NCI-H510A treated with DMSO at 0.1 percent for 48 hours (cell line): ENCODE measurements at places on chromosomes 5 and 9.

- DNase-seq: no peak
Observed at GRCh38 chr5:139551191-139551889, 9.8 kb upstream of the UBE2D2 start.

DNA sequence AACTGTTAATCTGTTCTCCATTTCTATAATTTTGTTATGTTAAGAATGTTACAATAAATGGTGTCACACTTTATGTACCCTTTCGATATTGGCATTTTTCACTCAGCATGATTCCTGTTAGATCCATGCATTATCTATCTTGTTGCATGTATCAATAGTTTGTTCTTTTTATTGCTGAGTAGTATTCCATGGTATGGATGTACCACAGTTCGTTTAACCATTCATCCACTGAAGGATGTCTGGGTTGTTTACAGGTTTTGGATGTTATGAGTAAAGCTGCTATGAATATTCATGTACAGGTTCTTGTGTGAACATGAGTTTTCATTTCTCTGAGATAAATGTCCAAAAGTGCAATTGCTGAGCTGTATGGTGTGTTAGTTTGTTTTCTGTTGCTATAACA lies 26.3 kb upstream of the CCDC112 start:
- no peak for DNase-seq

GRCh38 chr9:31323726-31324444 lies 1060.6 kb upstream of the ACO1 start:
- no peak for DNase-seq

DNA sequence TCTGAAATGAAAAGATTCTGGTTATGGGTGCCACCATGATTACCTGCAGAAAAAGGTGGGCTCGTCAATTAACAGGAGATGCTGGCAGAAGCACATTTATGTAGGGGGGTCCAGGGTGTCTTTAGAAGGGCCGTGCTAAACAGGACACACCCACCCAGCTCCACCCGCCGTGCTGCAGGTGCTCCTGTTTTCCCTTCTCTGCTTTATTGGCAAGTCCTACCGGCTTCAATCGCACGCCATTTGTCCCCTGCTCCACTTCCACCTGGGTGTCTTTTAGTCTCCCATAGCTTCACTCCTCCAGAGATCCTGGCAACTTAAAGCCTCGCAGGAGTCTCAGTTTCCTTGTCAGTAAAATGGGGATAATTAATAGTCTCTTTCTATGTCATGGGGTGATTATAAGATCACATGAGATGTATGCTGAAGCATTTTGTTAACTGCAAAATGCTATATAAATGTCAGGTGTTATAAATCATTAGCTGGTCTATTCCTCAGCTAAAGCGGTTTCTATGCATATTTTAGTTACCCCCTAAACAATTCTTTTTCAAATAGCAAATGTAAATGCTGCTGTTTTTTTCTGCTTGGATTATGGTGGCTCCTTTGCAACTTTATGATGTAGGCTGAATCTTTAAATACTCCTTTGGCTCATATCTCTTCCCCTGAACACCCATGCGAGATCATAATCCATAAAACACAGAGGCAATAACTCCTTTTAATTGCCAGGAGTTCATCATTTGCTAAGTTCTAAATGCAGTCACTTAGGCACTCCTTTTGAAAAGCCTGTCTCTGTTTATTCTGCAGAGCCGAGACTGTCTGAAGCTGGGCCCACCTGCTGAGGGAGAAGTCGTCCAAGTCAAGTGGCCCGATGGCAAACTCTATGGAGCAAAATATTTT lies 406.9 kb downstream of the KDM4C start:
- DNase-seq: no peak

DNA sequence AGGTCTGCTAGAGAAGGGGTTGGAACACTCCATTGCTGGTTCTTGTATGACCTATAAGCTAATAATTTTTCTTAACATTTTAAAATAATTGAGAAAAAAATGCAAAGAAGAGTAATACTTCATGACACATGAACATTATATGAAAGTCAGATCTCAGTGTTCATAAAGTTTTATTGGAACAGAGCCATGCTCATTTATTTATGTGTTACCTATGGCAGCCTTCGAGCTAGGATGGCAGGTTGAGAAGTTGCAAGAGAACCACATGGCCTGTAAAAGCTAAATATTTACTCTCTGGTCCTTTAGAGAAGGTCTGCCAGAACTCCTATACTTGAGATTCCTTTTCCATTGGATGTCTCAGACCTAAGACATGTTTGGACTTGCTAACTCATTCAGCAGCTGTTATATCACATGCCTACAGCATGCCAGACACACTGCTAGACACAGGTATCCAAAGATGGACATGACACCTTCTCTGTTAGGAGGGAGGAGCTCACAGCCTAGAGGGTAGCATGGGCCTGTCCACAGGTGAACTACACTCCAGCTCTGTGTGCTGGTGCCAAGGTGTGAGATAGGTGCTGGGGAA lies 304.3 kb downstream of the ARHGAP26 start:
- no peak for DNase-seq

GRCh38 chr5:149583394-149583793 lies 2.1 kb downstream of the ARHGEF37 start:
- DNase-seq: no peak

DNA sequence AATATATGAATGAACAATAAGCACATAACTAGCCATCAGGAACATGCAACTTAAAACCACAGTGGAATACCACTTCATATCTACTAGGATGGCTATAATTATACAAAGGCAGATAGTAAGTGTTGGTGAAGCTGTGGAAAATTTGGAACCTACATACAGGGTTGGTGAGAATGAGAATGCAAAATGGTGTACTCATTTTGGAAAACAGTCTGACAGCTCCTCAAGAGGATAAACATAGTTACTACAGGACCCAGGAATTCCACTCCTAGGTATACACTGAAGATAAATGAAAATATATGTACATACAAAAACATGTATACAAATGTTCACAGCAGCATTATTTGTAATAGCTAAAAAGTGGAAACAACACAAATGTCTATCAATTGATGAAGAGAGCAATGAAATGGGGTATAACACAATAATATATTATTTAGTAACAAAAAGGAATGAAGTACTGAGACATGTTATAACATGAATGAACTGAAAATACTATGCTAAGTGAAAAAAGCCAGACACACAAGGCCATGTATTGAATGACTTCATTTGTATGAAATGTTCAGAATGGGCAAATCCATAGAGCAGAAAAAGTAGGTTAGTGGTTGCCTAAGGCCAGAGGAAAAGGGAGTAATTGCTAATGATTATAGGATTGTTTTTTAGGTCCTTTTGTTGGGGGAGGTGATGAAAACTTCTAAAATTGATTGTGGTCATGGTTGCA lies 31.2 kb upstream of the CDK5RAP2 start:
- DNase-seq: no peak

GRCh38 chr5:143041972-143042770 lies 272.0 kb downstream of the ARHGAP26 start:
- DNase-seq: peak; percentile 55

DNA sequence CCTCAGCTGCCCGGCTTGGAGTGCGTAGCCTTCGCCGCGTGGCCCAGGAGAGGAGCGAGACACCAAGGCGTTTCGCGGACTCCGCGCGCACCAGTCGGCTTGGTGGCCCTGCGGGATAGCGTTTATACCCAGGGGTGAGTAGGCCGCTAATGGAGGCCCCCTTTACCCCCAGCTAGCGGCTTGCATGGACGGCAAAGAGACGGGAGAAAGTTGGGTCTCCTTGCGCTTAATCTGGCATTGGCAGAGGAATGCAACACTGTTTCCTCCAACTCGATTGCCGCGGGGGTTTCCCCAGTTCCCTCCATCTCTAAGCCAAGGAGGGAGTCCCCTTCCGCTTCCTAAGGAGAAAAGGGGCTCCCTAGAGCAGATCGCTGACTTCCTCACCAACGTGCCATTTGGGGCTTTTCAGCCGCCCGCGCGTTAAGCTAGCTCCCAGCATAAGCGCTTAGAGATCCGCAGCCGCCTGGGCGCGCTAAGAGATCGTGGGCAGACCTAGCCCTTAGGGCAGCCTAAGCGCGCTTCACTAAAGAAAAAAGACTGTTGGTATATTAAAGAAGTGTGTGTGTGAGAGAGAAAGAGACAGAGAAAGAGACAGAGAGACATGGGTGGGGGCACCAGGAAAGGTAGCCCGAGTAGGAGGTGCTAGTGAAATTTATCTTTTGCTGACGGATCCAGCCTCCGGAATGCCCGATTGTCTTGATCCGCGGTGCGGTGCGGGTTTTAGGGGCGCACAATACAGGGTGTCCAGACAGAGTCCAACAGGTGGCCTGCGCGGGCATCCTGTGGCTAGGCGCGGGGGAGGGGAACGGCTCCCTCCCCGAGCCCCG lies 597.9 kb upstream of the SGCD start:
- DNase-seq: peak; percentile 17

DNA sequence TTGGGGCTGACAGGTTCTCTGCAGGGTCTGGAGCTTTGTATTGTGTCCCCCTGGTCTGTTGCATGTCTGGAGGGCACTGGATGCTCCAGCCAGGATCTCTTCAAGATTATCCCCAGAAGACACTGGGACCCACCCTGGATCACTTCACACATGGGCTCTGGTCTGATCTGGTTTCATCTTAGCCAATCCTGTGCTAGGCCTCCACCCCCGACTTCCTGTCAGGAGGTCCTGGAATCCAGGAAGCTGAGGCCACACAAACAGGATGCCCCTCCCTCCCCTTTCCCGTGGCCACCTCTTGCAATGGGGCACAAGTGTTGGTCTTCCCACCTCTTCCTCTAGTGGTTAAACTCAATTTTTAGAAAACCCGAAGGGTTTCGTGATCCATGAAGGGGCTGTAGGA lies 242.6 kb upstream of the MVB12B start:
- DNase-seq: no peak

DNA sequence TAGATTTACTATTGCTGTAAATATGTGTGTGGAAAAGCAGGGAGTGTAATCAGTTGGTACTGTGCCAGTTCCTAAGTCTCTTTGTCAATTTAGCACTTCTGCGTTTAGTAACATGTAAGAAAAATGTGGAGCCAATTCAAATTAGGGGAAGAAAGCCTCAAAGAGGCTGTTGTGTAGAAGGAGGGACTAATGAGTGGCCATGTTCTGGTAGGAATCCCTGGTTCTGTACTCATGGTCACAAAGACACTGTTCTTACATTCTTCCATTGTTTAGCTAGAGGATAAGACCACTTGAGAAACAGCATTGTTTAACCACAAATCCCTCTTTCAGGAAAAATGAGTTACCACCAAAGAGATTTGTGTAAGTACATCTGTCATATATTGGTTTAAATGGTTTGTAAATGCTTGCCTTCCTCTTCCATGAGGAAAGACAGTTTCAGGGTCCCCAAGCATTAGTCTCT lies 14.9 kb downstream of the ARHGEF28 start:
- DNase-seq: no peak

- no peak for DNase-seq
Observed at GRCh38 chr5:134917070-134917815, 12.3 kb downstream of the PCBD2 start.

- DNase-seq: no peak
Observed at GRCh38 chr9:2557693-2558092, 63.9 kb upstream of the VLDLR start.

GRCh38 chr9:101270302-101270701 lies 114.5 kb downstream of the BAAT start:
- DNase-seq: no peak

DNA sequence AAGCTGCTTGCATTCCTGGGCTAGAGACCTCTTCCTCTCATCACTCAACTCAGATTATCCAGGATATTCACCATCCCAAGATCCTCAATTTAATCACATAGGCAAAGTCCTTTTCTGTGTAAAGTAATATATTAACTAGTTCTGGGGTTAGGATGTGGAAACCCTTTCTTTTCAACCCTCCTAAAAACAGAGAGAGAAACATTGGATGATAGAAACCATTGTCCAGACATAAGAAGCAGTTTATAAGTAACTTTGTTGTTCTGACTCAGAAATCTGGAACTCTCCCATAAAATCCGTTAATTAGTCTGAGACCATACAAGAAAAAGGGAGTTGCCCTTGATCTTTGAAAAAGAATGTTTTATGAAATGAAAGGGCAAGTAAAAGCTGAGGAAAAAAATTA lies 817.1 kb upstream of the CDH9 start:
- no peak for DNase-seq

DNA sequence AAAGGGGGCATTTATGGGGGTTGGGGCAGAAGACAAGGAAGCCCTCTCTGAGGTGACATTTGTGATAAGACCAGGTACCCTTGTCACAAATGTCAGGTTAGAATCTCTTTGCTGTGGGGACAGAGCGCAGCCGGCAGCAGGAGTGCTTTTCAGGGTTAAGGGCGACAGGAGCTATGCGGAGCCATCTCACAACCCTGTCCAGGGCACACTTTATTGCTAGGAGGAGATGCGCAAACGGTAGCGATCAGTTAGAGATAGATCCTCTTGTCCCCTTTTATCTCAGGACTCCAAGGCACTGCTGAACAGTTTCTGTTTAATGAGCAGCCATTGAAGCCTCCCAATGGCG lies 438 bp upstream of the LAMC3 start:
- no peak for DNase-seq

DNA sequence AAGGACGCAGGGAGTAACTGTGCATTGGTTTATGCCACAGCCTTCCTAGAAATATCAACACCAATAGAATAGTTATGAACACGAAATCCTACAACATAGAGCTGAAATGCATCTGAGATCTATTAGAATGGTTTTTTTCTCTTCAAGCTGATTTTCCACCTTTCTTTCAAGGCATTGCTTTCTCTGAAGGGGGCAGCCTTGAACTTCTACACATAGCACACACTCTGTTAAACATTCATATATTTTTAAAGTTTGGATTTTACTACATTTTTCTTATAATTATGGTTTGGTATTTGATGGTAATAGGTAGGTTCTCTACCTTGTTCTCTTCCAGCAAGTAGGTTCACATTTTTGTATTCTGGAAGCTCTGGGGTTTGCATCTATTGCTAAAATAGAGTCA lies 661.8 kb downstream of the SEMA5A start:
- no peak for DNase-seq

- no peak for DNase-seq
Observed at GRCh38 chr5:9625286-9625685, 4.9 kb downstream of the TAS2R1 start.

DNA sequence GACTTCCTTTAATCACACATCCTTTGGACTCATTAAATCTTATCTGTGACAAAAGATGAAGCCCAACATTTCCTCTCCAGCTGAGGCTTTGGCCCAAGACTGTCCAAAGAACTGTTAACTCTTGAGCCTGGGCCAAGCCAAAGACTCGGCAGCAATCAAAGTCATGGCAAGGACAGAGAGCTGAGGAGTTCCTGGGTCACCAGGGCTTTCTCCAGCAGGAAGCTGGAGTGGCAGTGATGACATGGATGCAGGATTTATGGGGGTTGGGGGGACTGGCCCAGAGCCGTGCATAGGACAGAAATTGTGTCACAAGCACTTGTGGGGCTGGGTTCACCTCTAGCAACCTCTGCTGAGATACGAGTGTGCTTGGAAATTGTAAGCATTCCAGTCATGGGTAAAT lies 440.3 kb downstream of the PLK2 start:
- no peak for DNase-seq
